ENCODE measurements at places on chromosomes 7 and 10.

DNA sequence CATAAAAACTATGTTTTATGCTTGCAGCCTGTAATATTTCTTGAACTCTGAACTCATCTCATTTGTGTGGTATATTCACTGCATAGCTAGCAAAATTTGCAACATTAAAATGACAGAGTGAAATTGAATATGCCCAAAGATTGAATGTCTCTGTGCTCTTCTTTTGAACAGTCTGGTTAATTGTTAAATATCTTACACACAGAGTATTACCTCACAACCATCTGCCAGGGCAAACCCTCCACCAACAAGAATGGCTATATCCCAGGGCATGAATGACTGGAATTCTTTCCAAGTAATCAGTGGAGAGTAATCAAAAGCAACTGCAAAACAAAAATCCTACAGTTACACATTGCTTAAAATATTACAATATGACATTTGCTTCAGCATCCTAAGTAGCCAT is 76.9 kb downstream of the SLC13A1 start:
- DNase-seq, result no peak

- no peak for DNase-seq
Observed at GRCh38 chr7:68334636-68335272, 1263.5 kb upstream of the AUTS2 start.

- no peak for DNase-seq
Observed at GRCh38 chr7:155807065-155807671, 5.1 kb downstream of the SHH start.

GRCh38 chr10:109480836-109481235 is 442.5 kb downstream of the XPNPEP1 start:
- no peak for DNase-seq

GRCh38 chr7:41579961-41580935 is 122.6 kb downstream of the INHBA start:
- no peak for DNase-seq

DNA sequence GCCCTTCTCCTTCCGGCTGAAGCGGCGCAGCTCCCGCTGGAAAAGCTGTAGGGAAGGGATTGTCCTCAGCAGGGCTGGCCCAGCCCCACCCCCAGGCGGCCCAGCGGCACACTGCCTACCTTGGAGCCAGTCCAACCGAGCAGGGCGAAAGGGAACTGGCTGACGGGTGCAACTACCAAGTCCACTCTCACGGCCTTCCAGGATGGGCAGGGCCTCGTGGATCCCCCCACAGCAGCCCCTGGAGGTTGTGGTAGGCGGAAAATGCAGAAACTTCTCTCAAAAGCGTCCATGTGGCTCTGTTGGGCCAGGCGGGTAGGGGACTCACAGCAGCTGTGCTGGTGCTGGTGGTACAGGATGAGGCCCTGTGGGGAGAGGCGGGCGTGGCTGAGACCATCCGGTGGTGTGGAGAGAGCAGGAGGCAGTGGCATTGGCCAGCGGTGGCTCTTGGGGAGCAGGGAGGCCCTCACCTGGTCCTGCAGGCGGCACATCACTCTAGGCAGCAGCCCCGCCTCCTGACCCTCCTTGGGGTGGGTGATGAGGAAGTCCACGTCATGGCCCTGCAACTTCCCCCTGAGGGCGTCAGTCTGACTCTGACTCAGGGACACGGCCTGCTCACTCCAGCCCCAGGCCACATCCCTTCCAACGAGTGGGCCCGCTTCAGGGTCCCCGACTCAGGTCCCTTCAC is 8.4 kb upstream of the PGAM2 start:
- no peak for DNase-seq

GRCh38 chr7:52540041-52540440 is 495.4 kb upstream of the POM121L12 start:
- no peak for DNase-seq

GRCh38 chr10:116973371-116973905 is 31.5 kb downstream of the SHTN1 start:
- no peak for DNase-seq

GRCh38 chr10:114879541-114880158 is 58.1 kb downstream of the FHIP2A start:
- no peak for DNase-seq

GRCh38 chr10:86992929-86993328 is 24.6 kb downstream of the ADIRF start:
- DNase-seq, result no peak
